ENCODE measurements at places on chromosomes 5 and 9.

- DNase-seq = no peak
Observed at GRCh38 chr5:22709743-22710142, 143.4 kb downstream of the CDH12 start.

- no peak for DNase-seq
Observed at GRCh38 chr5:36704131-36704530, 97.7 kb downstream of the SLC1A3 start.

DNA sequence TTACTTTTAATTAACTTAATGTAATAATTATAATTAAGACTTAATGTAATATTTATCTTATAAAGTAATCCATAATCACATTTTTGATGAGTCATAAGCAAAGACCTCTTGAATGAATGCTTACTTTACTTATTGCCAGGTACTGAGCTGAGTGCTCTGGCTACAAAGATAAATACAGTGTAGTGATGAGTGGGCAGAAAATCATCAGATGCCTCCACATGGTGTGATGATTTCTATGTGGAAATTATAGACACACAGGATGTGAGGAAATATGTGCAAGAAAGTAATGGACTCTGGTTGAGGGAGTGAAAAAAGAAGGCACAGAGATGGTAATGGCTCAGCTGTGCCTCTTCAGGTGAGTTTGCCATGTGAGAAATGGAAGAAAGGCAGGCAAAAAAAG, 422.6 kb upstream of the CD180 start:
- DNase-seq = no peak

DNA sequence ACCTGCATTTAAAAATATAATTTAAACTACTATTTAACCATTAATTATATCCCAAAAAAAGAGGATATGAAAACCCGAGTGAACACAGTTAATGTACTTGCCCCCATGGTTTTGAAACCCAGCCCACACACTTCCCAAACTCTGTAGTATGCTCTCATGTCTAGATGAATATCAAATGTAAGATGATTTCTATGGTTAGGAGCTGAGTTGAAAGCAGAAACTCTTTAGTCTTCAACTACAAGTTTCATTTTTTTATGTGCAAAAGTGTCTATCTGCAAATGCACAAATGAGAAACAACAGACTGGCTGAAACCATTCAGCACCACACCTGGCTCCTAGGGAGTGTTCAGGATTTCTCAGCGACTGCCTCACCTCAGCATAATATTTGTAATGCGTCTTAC, 183.3 kb downstream of the SEMA5A start:
- DNase-seq = no peak

DNA sequence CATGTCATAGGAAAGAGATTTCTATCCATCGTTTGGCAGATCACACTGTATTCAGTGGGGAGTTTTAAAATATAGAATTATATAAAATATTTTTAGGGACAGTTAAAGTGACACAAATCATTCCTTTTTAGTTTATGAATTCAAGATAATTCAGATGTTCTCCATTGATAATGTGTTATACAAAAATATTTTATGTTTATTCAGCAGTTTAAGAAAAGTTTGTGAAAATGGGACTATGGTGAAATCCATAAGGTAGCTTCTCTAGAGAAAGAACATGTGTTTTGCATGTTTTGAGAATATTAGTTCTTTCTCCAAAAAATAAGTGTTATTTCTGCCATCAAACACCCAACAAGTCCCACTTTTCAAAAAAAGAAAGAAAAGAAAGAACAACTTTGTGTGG, 122.9 kb downstream of the EMB start:
- no peak for DNase-seq

DNA sequence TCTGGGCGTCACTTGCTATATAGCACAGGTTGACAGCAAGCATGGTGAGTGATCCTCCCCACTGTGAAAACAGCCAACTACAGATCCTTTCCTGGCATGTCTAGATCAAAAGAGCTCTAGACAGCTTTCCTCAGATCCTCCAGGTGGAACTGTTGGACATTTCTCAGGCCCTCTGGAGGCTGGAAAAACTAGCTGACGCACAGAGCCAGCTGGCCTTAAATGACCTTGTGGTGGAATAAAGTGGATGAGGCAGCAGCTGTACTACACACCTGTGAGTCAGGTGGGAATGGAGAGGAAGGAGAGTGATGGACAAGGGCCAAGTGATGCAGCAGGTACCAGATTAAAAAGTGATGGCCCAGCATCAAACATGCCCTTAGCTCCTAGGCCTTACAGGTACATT, 172.7 kb downstream of the TRIM32 start:
- no peak for DNase-seq

- DNase-seq = peak; percentile 77
Observed at GRCh38 chr5:36066540-36067210, at the start of gene UGT3A2. Gene UGT3A2 (minus strand): TSS chr5:36066882. CDS start chr5:36066789, 93 bp downstream.

DNA sequence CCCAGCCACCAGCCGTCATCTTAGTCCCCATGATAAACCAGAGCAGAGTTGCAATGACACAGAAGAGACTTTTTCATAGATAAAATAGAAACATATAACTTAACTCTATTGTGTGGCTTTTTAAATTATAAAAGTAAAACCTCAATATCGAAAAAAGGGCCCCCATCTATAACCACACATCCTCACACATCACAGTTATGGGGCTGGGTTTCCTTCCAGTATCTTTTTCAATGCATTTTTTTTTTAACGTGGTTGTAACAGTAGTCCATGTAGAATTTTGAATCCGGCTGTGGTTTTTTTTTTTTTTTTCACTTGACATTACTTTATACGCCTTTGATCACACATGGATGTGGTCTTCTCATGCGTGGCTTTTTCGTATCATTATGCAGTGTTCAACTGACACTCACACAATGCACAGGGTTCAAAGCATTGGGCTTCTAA, 77.4 kb downstream of the CFAP77 start:
- no peak for DNase-seq

GRCh38 chr5:127313847-127314473, 23.4 kb downstream of the MEGF10 start:
- peak; percentile 77 for DNase-seq

DNA sequence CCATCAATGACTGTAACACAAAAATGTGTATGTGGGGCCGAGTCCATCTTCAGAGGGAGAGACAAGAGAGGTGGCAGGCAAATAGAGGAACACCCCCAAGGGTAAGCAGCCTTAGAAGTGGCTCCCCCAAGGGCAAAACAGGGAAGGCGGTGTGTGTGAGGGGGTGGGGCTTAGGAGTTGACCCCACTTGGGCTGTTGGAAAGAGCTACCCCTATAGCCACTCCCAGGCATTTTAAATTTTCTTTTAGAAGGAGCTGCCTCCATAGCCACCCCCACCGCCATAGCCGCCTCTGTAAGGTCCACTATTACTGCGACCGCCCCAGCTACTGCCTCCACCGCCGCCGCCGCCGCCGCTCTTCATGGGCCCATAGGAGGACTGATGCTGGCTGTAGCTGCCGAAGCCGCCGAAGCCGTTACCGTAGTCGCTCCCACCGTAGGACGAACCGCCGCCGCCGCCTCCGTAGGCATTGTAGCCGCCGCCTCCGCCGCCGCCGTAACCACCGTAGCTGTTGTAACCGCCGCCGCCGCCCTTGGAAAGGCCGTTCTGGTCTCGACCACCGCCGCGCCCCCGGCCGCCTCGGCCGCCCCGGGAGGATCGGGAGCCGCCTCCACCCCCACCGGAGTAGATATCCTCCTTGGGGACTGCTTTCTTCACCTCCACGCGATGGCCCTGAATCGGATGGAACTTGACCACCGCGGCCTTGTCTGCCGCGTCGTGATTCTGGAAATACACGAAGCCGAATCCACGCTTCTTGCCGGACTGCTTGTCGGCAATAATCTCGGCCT, 1.1 kb downstream of the HNRNPA0 start:
- DNase-seq = peak; percentile 45

DNA sequence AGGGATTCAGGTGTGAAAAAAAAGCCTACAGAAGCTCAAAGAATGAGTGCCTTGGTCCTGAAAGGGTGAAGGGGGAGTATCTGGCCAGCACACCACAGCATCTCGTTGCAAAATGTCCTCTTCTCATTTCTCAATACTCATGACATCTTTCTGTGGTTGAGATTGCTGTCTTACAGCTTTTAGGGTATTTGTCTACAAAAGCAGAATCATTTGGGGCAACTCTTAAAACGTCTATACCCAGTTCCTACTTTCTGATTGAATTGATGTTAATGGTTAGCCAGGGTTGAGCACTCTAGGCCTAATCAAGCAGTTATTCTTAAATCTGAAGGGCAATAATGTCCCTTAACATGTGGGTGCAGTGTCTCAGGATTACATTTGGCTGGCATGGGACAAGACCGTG, 21.2 kb upstream of the PCSK5 start:
- DNase-seq = no peak

- no peak for DNase-seq
Observed at GRCh38 chr5:61465066-61465465, 133.0 kb downstream of the ZSWIM6 start.

DNA sequence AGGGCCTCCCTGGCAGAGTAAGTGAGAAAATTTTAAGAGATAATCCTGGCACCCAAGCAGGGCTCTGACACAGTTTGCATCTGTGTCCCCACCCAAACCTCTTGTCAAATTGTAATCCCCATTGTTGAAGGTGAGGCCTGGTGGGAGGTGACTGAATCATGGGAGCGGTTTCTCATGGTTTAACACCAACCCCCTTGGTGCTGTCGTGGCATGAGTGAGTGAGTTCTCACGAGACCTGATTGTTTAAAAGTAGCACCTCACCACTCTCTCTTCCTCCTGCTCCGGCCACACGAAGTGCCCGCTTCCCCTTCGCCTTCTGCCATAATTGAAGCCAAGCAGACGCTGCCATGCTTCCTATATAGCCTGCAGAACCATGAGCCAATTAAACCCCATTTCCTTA, 80.1 kb downstream of the FBXW11 start:
- no peak for DNase-seq

- no peak for DNase-seq
Observed at GRCh38 chr9:127485995-127486394, 34.7 kb downstream of the LRSAM1 start.

DNA sequence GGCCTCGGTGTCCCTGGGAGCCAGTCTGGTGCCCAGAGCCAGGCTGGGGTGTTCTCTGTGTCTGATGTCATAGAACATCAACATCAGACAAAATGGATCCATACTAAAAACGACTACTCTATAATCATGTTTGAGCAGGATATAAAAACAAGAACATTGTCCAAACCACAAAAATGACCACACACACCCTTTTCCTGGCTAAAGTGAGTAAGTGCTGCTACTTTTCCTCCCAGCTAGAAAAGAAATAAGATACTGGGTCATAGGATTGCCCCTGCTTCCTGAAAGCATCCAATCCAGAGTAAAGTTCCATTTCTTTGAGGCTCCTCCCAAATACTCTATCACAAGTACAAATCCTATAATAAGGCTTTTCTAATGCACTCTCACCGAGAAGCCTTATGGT, 19.7 kb upstream of the TRAF1 start:
- no peak for DNase-seq

- peak; percentile 25 for DNase-seq
Observed at GRCh38 chr9:120713257-120714087, 798 bp downstream of the MEGF9 start.

DNA sequence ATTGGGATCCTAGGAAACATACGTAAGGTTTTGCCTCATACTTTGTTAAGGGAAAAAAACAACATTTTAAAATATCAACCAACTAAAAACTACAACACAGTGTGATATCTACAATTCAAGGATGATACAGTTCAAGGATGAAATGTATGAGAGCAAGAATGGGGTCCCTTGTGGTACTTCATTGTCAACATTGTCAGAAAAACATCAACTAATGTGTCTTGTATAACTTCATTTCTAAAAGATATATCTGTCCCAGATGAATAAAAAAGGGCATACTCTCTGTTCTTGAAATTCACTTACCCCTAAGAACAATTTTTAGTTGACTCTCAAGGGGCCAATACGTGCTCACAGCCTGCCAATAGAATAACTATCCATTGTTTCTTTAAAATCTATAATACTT, 1250.5 kb downstream of the PTPRD start:
- no peak for DNase-seq

DNA sequence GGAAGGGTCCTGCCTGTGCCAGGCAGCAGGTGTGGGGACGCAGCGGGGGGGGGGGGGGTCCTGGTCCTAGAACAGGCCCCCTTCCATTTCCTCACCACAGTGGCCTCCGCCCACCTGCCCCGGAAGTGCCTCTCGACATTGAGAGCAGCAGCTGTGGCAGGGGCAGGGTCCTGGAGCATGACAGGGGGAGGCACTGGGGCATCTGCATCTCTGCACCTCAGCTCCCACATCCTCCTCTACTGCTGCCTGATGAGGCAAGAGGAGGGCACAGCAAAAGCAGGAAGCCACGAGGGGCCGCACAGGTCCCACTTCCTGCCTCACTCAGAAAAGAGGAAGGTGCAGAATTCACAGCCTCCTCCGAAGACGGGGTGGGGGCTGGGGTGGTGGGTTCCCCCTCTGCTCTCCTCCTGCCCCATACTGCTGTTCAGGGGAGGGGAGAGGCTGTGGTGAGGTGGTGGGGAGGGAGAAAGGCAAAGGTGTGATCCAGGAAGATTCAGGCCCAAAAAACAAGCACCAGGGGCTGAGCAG, 14.8 kb downstream of the AKNA start:
- DNase-seq = no peak

- peak; percentile 19 for DNase-seq
Observed at GRCh38 chr9:86202338-86202882, 57.0 kb downstream of the C9orf153 start.

GRCh38 chr5:14153932-14154731, 11.0 kb downstream of the TRIO start:
- DNase-seq = peak; percentile 38

- DNase-seq = peak; percentile 5
Observed at GRCh38 chr9:134629586-134630392, 11.8 kb upstream of the COL5A1 start.

GRCh38 chr5:13325765-13326164, 618.7 kb downstream of the DNAH5 start:
- DNase-seq = no peak

DNA sequence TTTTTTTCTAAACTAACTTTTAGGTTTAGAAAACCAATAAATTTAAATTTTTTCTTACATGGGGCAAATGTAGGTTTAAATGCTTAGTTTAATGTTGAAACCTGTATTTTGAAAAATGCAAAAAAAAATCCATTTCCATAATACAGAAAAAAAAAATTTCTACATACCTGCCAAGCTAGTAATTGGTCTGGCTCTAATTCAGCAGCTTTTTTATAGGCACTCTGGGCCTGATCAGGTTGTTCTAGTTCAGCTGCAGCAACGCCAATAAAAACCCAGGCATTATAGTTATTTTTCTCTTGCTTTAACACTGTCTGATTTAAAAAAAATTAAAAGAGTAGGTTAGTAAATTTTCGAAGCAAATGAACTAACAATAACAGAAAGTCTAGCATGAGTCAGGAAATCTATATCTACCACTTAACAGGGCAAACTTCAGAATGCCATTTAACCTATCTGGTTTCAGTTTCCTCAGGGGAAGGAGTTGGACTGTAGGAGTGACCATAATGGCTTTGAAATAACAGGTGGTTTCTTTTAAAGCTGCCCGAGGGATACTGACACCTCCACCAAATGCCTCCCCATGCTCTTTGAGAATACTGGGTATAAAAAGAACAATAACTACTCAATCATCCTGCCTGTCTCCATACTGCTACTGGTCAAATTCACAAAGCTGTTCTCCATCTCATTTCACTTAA, 11.6 kb downstream of the SKIC3 start:
- no peak for DNase-seq

GRCh38 chr5:91048073-91048472, 335.0 kb downstream of the ARRDC3 start:
- no peak for DNase-seq

- DNase-seq = no peak
Observed at GRCh38 chr9:78354324-78354973, 57.5 kb downstream of the PSAT1 start.

- no peak for DNase-seq
Observed at GRCh38 chr5:137141779-137142178, 357.3 kb downstream of the SPOCK1 start.
